ENCODE measurements at places on chromosomes 6 and 20. TPM values are rescaled to one million over a fixed set of nuclear protein-coding genes. Genes with fewer than 3 reads are reported as not detected.

DNA sequence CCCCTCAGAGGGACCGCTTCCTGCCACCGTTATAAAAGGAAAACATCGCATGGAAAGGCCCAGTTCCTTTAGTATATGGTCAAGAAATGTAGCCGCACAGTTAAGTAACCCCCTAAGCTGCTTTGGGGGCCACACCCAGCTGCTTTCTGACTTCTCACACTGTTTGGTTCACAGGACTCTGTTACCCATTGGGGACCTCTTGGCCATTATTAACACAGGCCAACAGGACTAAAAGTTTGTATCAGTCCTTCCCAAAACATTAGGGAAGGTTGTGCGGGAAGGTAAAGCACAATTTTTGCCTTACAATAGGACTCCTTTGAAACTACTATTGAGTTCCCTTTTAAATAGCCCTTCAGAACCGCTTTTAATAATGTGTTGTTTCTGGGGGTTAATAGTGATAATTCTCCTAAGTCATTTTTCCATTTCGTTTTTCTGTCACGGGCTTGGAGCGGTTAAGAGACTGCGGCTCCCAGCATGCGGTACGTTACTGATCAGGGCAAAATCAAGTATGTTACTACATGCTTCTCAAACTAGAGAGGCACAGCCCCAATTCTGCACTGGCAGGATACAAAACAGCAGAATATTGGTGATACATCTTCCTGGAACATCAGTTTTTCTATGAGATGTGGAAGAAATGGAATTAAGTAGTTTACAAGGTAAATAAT lies 668 bp upstream of the RPP40 start:
- no peaks in the 10 kb centered on the region for H3K27me3 ChIP-seq
- H3K4me3 ChIP-seq: peak overlapping the region; percentile 86
- no peaks in the 10 kb centered on the region for H3K4me1 ChIP-seq
- no peaks in the 10 kb centered on the region for H3K36me3 ChIP-seq
- DNase-seq: no peak

GRCh38 chr6:75118925-75119515 lies 86.8 kb downstream of the COL12A1 start:
- H3K4me1 ChIP-seq: no peaks in the 10 kb centered on the region
- no peak for DNase-seq
- no peak overlapping the region for H3K27ac ChIP-seq
- no peaks in the 10 kb centered on the region for H3K36me3 ChIP-seq
- no peaks in the 10 kb centered on the region for H3K27me3 ChIP-seq

- H3K4me1 ChIP-seq: no peaks in the 10 kb centered on the region
- no peak overlapping the region for H3K27ac ChIP-seq
- no peak for DNase-seq
- H3K4me3 ChIP-seq: no peak overlapping the region
- no peaks in the 10 kb centered on the region for H3K36me3 ChIP-seq
These were observed 100.9 kb upstream of the SIM1 start for GRCh38 chr6:100565439-100566104.

DNA sequence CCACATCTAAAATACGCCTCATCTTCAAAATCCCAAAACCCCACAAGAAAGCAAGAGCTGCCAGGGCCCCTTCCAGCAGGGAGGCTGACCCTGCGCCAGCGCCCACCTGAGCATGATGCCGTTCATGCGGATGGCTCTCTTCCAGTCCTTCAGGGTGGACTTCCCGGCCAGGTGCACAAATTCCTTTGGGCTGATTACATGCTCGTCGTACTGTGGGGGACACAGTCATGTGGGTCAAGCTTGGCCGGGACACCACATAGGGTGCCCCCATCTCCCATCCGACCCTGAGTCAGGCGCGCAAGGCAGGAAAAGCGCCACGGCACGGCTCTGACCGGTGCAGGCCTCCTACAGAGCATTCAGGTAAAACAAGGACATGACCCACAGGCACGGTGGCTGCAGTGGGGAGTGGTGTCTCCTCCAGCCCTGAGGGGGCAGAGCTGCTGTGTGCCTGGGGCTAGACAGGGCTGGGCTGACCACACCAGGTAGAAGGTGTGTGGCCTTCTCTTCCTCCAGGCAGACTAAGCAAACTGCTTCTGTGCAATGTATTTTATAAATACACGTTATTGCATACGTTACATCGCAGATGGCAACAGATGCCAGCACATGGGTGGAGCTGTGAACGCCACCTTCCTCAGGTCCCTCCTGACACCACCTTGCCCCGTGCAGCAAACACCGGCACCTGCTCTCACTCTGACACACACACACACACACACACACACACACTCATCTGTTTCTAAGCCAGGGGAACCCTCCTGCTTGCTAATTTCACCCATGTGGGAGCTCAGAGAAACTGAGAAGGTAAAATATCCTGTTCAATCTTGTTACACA lies 23.8 kb upstream of the HELZ2 start:
- no peak for DNase-seq
- no peaks in the 10 kb centered on the region for H3K36me3 ChIP-seq
- H3K27me3 ChIP-seq: no peaks in the 10 kb centered on the region
- H3K27ac ChIP-seq: no peak overlapping the region
- H3K4me1 ChIP-seq: no peaks in the 10 kb centered on the region

The CGA gene
- total RNA-seq: not detected

The RFX6 gene
- under 0.01 TPM for total RNA-seq
